Esophagus mucosa (tissue), 1 donor: ENCODE measurements at places on chromosomes 1 and 21. TPM values are rescaled to one million over a fixed set of nuclear protein-coding genes. Genes with fewer than 3 reads are reported as not detected.
A peak's percentile ranks its signal among the peaks of the same experiment; 100 is the strongest.

The BMP8B gene
- total RNA-seq: 0.60 TPM

The NTMT2 gene
- total RNA-seq: not detected

The TNFRSF1B gene
- total RNA-seq: 4.1 TPM

The CXADR gene
- 34.9 TPM for total RNA-seq

The CYP4A22 gene
- not detected for total RNA-seq

The SAMD13 gene
- total RNA-seq: 0.44 TPM

The C1orf185 gene
- not detected for total RNA-seq

DNA sequence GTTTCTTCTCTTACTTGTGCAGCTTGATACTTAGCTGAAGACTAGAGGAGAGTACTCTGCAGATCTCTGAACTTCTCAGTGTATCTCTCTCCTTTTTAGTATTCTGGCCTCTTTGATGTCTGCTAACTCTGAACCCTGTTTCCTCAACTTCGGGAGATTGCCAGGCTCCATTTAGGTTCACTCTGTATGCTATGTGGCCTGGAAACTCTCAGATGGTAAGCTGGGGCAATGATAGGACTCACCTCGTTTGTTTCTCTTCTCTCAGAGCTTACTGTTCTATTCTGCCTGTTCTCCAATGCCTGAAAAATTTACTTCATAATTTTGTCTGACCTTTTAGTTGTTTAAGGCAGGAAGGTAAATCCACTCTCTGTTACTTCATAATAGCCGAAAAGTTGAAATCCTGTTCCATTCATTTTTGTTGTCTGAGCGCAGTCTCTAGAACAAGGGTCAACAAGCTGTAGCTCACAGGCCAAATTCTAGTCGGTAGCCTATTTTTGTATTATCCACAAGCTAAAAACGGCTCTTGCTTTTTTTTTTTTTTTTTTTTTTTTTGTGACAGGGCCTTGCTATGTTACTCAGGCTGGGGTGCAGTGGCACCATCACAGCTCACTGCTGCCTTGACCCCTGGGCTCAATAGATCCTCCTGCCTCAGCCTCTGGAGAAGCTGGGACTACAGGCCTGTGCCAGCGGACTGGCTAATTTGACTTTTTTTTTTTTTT, 33.3 kb downstream of the ZMYM4 start:
- ATAC-seq: no peak

DNA sequence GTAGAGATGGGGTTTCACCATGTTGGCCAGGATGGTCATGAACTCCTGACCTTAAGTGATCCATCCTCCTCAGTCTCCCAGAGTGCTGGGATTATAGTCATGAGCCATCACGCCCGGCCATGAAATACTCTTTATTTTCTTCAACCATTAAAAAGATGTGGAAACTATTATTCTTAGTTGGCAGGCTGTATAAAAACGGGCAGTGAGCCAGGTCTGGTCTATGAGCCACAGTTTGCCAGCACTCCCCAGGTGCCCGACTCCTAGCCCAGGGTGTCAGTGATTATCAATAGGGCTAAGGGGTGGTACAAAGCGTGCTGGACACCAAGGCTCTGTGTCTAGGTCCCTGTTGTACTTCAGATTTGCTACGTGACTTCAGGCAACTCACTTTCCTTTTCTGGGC, 3.7 kb upstream of the TMEM61 start:
- ATAC-seq: peak; percentile 17

DNA sequence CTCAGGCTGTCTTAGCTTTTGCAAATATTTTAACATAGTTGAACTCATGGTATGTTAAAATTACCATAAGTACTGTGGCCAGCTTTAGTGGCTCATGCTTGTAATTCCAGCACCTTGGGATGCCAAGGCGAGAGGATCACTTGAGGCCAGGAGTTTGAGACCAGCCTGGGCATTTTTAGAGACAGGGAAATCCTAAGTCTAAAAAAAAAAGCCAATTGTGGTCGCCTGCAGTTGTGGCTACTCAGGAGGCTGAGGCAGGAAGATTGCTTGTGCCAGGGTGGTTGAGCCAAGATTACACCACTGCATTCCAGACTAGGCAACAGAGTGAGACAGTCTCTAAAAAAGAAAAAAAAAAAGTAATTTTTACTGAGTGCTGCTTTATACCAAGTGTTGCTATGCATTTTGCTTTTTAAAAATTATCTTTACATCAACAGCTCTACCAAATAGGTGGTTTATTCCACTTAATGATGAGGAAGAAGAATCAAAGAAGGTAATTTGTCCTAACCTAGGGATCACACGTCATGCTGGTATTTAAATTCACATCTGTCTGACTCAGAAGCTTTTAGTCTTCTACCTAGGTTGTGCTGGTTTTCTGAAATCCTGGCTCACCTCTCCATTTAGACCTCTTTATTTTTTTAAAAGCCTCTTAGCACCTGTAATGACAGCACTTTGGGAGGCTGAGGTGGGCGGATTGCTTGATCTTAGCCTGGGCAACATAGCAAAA, 16.8 kb downstream of the PPP1R12B start:
- no peak for ATAC-seq

- no peak for ATAC-seq
These were observed 27.7 kb upstream of the RAP1A start for GRCh38 chr1:111591937-111592336.

DNA sequence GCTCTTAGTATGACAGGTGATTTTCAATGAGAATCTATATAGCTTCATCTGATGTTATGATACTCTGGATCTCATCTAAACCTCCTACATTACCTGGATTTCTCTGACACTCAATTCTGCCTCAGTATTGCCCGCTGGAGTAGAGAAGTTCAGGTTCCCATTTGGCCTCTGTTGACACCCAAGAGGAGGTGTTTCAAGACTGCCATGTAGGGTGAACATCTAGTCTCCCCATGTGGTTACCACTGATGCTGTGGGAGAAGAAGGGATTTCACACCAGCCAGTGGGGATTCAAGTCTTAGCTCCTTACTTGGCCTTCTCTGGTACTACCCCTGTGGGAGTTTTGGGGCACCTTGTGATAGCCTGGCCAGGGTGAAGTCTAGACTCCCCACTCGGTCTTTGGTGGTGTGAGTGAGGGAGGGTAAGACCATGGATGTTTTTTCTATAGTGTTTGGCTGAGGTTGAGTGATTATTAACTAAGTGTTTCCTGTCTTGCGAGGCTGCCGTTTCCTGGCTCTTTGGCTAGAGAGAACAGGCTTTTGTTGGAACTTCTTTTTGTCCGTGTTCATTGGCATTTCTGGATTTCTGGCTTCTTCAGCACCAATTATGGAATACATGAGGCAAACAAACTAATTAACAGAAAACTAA, 90.7 kb downstream of the RHOU start:
- no peak for ATAC-seq

- ATAC-seq: no peak
These were observed 159.0 kb upstream of the IGSF21 start for GRCh38 chr1:17948594-17948993.
